ENCODE measurements at places on chromosomes 7 and 10. TPM values are rescaled to one million over a fixed set of nuclear protein-coding genes. Genes with fewer than 3 reads are reported as not detected.

Gene C7orf33
- total RNA-seq: not detected

Gene SH2D4B
- 0.05 TPM for total RNA-seq

GRCh38 chr7:13801669-13802068 is 187.8 kb downstream of the ETV1 start:
- DNase-seq: no peak

DNA sequence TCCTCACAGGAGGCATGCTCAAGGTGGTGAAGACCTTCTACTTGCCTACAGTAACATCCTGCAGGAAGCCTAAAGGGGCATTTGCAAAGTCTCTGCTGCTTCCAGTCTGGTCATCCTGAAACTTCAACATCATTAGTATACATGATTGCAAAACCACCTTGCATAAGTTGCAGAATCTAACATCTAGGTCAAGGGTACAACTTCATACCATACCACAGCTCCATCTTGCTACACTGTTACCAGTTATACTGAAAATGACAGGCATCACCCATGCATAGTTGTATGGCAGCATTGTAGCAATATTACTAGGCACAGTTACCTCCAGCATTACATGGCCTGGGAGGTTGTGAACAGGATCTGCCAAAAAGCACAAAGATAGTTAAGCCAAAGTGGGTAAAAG is 13.7 kb upstream of the MACROH2A2 start:
- no peak for DNase-seq

DNA sequence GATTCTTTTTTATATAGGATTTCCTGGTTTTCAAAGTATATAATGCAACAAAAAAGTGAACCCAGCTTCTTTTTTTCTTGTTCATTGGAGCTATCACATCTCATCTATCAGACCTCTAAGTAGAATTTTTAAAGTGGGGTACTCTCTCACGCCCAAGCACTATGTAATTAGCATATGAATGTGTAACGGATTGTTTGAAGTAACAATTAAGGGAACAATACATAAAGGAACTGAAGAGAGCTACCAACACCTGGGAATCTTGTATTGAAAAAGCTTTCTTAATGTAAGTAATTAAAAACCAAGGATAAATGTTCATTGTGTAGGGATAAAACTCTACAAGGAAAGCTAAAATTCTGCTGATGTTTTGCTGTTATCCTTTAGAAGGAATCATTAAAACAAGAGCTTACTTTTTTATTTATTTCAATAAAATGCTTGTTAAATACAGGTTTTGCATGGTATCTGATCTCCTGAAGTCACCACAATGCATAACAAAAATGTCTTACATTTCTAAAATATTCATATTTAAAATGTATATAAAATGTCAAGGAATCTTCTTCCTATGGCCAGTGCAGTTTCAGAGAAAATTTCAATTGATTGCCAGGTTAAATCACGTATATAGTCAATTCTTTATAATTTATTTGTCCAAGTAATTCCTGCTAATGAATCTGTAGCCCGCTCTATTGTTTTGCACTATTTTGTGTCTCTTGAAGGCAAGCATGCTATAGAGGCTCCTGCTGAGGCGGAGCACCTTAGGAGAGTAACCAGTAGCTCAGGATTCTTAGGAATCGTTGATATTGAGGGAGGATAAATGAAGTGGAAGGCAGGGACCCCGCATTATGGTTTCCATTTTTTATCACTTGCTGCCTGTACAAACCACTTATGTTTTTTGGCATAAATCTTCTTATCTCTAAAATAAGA is 51.6 kb downstream of the PTPRZ1 start:
- no peak for DNase-seq

DNA sequence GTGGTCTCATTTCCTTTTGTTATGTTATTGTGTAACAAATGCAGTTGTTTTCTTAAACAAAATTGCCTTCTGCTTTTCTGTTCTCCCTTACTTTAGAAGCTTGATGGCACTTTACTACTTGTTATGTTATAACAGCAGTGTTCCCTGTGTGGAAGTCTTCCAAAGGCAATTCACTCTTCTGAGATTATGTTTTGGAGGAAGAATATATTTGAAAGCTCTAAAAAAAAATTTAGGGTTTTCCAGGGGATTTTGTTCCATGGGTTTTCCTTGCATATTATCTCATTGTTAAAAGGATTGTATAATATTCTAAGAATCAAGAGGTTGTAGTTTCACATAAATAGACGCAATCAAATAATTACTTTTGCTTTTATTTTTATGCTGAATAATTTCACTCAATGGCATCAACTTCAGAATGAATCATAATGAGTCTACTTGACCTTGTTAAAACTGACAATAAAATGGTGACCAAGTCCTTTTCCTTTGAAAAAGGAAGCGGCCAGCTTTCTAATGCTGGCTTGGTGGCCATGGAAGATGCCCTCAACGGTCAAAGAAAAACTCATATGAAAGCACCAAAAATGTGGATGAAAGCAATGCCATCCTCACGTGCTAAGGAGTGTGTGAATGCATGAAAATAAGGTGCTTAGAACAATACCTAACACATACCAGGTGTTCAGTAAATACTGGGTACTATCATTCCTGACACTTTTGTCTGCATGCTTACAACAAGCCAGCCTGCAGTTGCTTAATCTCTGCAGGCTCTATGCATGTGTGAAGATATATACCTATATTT is 92.4 kb upstream of the KLF6 start:
- no peak for DNase-seq

GRCh38 chr10:4868357-4868657 is 42.3 kb downstream of the AKR1E2 start:
- DNase-seq: no peak

Gene DHX32
- total RNA-seq: 37.1 TPM

- no peak for DNase-seq
Observed at GRCh38 chr7:50369143-50370026, 64.9 kb downstream of the IKZF1 start.

- peak; percentile 74 for DNase-seq
Observed at GRCh38 chr7:81469869-81470723, 299.8 kb downstream of the HGF start.
